ENCODE measurements at places on chromosomes 12 and 14.
A peak's percentile ranks its signal among the peaks of the same experiment; 100 is the strongest.

DNA sequence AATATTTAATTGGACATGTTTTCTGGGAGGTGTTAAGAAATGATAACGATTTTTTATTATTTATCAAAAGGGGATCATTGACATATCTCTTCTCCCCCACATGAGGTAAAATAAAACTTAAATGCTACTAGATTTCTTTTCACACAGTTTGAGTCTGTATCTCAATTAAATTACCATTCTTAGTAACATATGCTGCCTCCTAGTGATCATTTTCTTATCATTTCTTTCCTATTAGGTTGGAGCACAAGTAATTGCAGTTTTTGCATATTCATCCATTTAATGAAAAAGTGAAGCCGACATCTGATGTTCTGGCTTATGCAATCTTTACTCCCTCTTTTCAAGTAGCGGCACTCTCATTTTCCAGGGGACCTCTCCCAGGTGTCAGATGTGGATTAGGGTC lies 24.9 kb downstream of the PUS7L start:
- H3K27me3 ChIP-seq: no peaks in the 10 kb centered on the region
- no peaks in the 10 kb centered on the region for H3K4me1 ChIP-seq
- no peak overlapping the region for H3K4me3 ChIP-seq
- DNase-seq: no peak
- no peak overlapping the region for H3K27ac ChIP-seq

GRCh38 chr12:1728824-1729223 lies 38.0 kb downstream of the ADIPOR2 start:
- no peaks in the 10 kb centered on the region for H3K36me3 ChIP-seq
- no peak for DNase-seq
- no peak overlapping the region for H3K4me3 ChIP-seq
- H3K27me3 ChIP-seq: no peaks in the 10 kb centered on the region
- no peaks in the 10 kb centered on the region for H3K4me1 ChIP-seq
- peak overlapping the region; percentile 47 for H3K27ac ChIP-seq

DNA sequence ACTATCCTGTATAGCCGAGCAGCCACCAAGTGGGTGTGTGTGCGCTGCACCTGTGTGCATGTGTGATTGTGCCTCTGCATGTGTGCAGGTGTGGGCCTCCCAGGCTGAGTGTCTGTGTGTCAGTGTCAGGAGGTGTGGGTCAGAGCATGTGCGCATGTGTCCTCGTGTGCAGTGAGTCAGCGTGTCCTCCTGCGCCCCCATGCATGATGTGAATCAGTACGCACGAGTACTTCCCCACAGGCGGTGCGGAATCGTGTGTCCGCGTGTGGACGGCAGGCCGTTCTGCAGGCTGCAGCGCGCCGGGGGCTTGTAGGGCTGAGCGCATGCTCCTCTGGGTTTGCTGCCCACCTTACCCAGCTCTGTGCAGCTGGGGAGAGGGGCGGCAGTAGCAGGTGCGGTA lies 34.2 kb downstream of the DTX1 start:
- no peak overlapping the region for H3K27ac ChIP-seq
- no peaks in the 10 kb centered on the region for H3K36me3 ChIP-seq
- H3K4me1 ChIP-seq: peaks cover 20% of the 10 kb centered on the region
- no peak for DNase-seq

DNA sequence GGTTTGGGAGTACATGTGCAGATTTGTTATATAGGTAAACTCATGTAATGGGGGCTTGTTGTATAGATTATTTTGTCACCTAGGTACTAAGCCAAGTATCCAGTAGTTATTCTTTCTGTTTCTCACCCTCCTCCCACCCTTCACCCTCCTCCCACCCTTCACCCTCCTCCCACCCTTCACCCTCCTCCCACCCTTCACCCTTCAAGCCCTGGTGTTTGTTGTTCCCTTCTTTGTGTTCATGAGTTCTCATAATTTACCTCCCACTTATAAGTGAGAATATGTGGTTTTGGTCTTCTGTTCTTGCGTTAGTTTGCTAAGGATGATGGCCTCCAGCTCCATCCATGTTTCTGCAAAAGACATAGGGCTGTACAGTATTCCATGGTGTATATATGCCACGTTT lies 58.7 kb upstream of the OR10AD1 start:
- no peak for DNase-seq
- no peak overlapping the region for H3K27ac ChIP-seq
- H3K36me3 ChIP-seq: no peaks in the 10 kb centered on the region

DNA sequence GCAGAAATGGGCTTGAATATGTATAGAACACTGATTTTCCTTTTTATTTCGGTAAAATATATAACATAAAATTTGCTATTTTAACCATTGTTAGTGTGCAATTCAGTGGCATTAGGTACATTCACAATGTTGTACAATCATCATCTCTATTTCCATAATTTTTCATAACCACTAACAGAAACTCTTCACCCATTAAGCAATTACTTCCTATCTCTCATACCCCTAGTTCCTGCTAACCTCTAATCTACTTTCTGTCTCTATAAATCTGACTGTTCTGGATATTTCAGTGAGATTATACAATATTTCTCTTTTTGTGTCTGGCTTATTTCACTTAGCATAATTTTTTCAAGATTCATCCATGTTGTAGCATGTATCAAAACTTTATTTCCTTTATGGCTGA lies 8.9 kb upstream of the RNF212B start:
- no peaks in the 10 kb centered on the region for H3K4me1 ChIP-seq
- H3K4me3 ChIP-seq: no peak overlapping the region
- no peak for DNase-seq
- no peaks in the 10 kb centered on the region for H3K27me3 ChIP-seq

DNA sequence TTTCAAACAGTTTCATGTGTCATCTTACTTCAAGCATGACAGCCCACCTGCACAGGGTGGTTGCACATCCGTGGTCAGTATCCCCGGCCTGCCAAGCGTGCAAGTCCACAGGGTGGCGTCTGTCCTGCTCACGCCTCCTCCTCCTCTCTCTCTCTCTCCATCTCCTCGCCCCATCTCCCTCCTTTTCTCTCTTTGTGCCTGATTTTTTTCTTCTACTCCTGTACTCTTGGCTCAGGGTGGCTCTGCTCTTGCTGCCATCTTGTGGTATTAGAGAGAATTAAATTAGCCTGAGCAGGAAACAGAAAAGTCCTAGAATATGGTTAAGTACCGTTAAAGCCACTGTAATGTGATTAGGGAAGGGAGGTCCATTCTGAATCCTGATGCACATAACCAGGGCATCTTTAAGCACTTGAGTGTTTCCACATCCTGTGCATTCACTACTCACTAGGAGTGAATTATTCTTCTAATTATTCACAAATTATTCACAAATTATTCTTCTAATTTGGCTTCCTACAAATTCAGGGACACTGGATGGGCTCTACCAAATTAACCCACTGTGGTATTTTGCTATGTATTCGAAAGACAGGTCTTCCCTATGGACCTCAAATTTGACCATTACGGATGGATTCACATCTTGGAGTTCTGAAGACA lies 25.5 kb upstream of the DTX1 start:
- no peaks in the 10 kb centered on the region for H3K36me3 ChIP-seq
- no peak overlapping the region for H3K27ac ChIP-seq
- H3K27me3 ChIP-seq: no peaks in the 10 kb centered on the region

DNA sequence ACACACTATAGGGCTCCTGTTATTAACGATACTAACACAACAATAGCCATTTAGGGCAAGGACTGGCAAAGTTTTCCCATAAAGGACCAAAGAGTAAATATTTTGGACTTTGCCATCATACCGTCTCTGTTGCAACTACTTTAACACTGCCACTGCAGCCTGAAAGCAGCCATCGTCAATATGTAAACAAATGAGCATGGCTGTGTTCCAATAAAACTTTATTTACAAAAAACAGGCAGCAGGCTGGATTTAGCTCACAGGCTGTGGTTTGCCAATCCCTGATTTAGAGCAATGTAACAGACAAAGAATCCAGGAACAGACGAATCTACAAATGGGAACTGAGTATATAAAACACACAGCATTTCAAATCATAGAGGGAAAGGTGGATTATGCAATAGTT lies 84.1 kb downstream of the FRMD6 start:
- H3K4me3 ChIP-seq: no peak overlapping the region
- no peak for DNase-seq
- no peaks in the 10 kb centered on the region for H3K4me1 ChIP-seq
- no peak overlapping the region for H3K27ac ChIP-seq
- H3K27me3 ChIP-seq: no peaks in the 10 kb centered on the region

- H3K27me3 ChIP-seq: no peaks in the 10 kb centered on the region
- H3K36me3 ChIP-seq: peaks cover 33% of the 10 kb centered on the region
- DNase-seq: no peak
- H3K4me1 ChIP-seq: no peaks in the 10 kb centered on the region
- no peak overlapping the region for H3K4me3 ChIP-seq
Observed at GRCh38 chr12:54392485-54393206, 8.1 kb upstream of the ZNF385A start.

GRCh38 chr12:4438834-4439596 lies 6.6 kb downstream of the FGF6 start:
- H3K27me3 ChIP-seq: no peaks in the 10 kb centered on the region
- no peaks in the 10 kb centered on the region for H3K36me3 ChIP-seq
- no peak overlapping the region for H3K4me3 ChIP-seq
- no peak for DNase-seq
- no peak overlapping the region for H3K27ac ChIP-seq

GRCh38 chr12:47856094-47856493 lies 36.4 kb upstream of the HDAC7 start:
- H3K27ac ChIP-seq: no peak overlapping the region
- no peaks in the 10 kb centered on the region for H3K4me1 ChIP-seq
- H3K36me3 ChIP-seq: no peaks in the 10 kb centered on the region
- H3K4me3 ChIP-seq: no peak overlapping the region

- H3K4me3 ChIP-seq: peak overlapping the region; percentile 50
- no peak overlapping the region for H3K27ac ChIP-seq
- H3K27me3 ChIP-seq: no peaks in the 10 kb centered on the region
- no peak for DNase-seq
Observed at GRCh38 chr12:107320929-107321631, 227.7 kb upstream of the CRY1 start.

- H3K4me1 ChIP-seq: no peaks in the 10 kb centered on the region
- no peak for DNase-seq
- H3K4me3 ChIP-seq: no peak overlapping the region
- no peak overlapping the region for H3K27ac ChIP-seq
Observed at GRCh38 chr14:77663293-77663692, 44.5 kb downstream of the ALKBH1 start.

- H3K4me1 ChIP-seq: peaks cover 27% of the 10 kb centered on the region
- DNase-seq: peak; percentile 35
- H3K4me3 ChIP-seq: peak overlapping the region; percentile 19
- peak overlapping the region; percentile 63 for H3K27ac ChIP-seq
- no peaks in the 10 kb centered on the region for H3K27me3 ChIP-seq
Observed at GRCh38 chr12:92363295-92364146, 217.9 kb upstream of the BTG1 start.

GRCh38 chr14:88191605-88192004 lies 131.5 kb downstream of the KCNK10 start:
- H3K36me3 ChIP-seq: no peaks in the 10 kb centered on the region
- DNase-seq: no peak
- H3K4me3 ChIP-seq: no peak overlapping the region

DNA sequence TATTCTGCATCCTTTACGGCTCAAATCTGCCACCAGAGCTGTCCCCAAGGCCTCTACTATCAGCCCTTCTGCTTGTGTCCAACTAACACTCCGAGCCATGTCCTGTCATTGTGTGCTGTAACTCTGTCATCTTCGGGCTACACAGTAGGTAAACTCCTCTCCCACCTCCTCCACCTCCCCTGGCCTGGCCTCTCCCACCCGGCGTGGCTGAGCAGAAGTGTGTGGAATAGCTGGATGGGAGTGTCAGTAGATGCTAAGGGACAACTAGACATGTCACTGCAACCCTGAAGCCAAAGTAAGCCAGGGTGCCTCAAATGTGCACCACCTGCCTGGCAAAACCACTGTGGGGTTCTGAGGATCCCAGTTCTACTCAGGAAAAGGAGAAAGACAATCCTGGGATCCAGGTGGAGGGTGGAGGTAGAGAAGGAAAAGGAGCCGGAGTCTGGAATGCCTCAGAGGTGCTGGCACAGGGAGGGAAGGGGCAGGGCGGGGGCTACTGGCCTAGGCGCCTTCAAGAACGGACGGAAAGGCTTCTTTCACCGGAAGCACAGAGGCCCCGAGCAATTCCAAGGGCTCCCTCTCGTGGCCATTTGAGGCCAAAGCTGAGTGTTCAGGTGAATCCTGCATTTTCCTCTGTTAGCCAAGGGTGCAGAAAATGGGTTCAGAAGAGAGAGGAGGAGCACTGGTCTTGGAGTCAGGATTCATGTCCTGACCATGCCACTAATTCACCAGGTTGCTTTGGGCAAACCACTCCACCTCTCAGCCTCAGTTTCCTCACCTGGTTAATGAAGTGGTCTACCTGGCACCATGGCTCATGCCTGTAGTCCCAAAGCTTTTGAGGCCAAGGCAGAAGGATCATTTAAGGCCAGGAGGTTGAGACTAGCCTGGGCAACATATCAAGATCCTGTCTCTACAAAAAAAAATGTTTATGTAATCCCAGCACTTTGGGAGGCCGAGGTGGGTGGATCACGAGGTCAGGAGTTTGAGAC lies 20.5 kb upstream of the FAM181A start:
- DNase-seq: peak; percentile 40

- DNase-seq: no peak
- no peaks in the 10 kb centered on the region for H3K36me3 ChIP-seq
- H3K27me3 ChIP-seq: no peaks in the 10 kb centered on the region
- H3K4me1 ChIP-seq: peaks cover 16% of the 10 kb centered on the region
- no peak overlapping the region for H3K27ac ChIP-seq
Observed at GRCh38 chr12:13024531-13024916, 19.7 kb upstream of the FAM234B start.

GRCh38 chr12:14689144-14689543 lies 7.3 kb downstream of the GUCY2C start:
- no peaks in the 10 kb centered on the region for H3K36me3 ChIP-seq
- H3K4me1 ChIP-seq: no peaks in the 10 kb centered on the region
- H3K27ac ChIP-seq: no peak overlapping the region
- H3K27me3 ChIP-seq: no peaks in the 10 kb centered on the region

- no peak overlapping the region for H3K4me3 ChIP-seq
- H3K36me3 ChIP-seq: no peaks in the 10 kb centered on the region
- peaks cover 21% of the 10 kb centered on the region for H3K4me1 ChIP-seq
- DNase-seq: peak; percentile 51
Observed at GRCh38 chr12:95117178-95117599, 43.8 kb upstream of the NR2C1 start.

- no peaks in the 10 kb centered on the region for H3K36me3 ChIP-seq
- no peaks in the 10 kb centered on the region for H3K27me3 ChIP-seq
- DNase-seq: no peak
- H3K4me1 ChIP-seq: no peaks in the 10 kb centered on the region
- no peak overlapping the region for H3K4me3 ChIP-seq
Observed at GRCh38 chr14:95018821-95019220, 138.5 kb downstream of the DICER1 start.

GRCh38 chr12:70444903-70445302 lies 78.8 kb downstream of the KCNMB4 start:
- H3K27ac ChIP-seq: no peak overlapping the region
- H3K4me1 ChIP-seq: no peaks in the 10 kb centered on the region

DNA sequence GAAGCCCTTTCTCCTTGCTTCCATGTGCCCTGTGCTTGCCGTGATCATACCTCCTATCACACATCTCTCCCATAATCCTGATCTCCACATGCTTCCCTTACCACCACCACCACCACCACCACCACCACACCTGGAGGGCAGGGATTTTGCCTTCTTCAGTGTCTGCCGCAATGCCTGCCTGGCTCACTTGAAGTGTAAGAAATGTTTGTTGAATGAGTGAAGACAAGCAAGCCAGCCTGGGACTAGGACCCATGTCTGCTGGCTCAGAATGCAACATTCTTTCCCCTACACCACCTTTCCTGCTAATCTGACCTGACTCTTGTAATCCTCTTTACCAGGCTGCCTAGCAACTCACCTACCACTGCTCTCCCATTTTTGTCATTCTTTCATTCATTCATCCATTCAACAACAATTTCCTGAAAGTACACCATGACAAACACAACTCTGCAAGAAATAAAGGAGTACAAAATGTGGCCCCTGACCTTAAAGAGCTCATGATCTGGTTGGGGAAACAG lies 3.5 kb upstream of the NID2 start:
- no peaks in the 10 kb centered on the region for H3K4me1 ChIP-seq
- no peaks in the 10 kb centered on the region for H3K36me3 ChIP-seq
- no peaks in the 10 kb centered on the region for H3K27me3 ChIP-seq
- H3K4me3 ChIP-seq: no peak overlapping the region
